Osteocyte (in vitro differentiated cells): ENCODE measurements at places on chromosomes 13 and 19. TPM values are rescaled to one million over a fixed set of nuclear protein-coding genes. Genes with fewer than 3 reads are reported as not detected.

KL gene
- 0.08 TPM in 1 of 2 replicates, not detected in the other for total RNA-seq

SHC2 gene
- 61.2 and 61.7 TPM in 2 replicates for total RNA-seq

NOVA2 gene
- not detected in 2 replicates for total RNA-seq

CCDC194 gene
- not detected in 2 replicates for total RNA-seq

ZNF844 gene
- total RNA-seq, result 10.2 and 12.7 TPM in 2 replicates

PDCD5 gene
- 81.6 and 105 TPM in 2 replicates for total RNA-seq

PPM1N gene
- 0.29 and 0.62 TPM in 2 replicates for total RNA-seq

ZNF566 gene
- 12.1 and 13.2 TPM in 2 replicates for total RNA-seq

LIM2 gene
- not detected in 2 replicates for total RNA-seq

PCDH17 gene
- 0.57 and 0.62 TPM in 2 replicates for total RNA-seq
